Activated gamma-delta T cell treated with anti-CD3 and anti-CD28 coated beads, Interleukin-2, amount 50 U/mL, for 16 hours (primary cell): ENCODE measurements at places on chromosomes 4 and X.
A peak's percentile ranks its signal among the peaks of the same experiment; 100 is the strongest.

DNA sequence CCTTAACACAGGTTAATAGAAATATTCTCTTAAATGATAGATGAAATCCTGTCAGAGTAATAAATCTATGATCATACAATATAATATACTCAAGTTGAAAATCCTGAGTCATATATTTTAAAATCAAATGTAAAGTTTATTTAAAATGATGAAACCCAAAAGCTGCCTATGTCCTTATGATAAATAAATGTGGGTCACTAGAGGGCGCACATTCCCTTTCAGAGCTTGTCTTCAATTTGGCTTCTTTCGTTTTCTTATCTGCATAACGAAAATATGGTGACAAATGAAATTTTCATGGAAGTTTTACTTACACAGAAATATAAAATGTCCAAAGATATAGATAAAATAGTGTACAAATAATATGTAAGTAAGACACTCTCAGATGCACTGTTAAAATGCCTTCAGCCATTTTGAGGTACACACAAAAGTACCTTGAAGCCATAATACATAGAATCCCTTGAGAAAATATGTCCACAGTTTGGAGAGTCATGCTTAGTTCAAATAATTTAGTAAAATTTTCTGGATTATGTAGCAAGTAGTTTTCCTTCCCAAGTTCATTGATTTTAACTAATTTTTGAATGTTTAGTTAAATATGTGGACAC, 680.4 kb downstream of the DMD start:
- no peak for DNase-seq

DNA sequence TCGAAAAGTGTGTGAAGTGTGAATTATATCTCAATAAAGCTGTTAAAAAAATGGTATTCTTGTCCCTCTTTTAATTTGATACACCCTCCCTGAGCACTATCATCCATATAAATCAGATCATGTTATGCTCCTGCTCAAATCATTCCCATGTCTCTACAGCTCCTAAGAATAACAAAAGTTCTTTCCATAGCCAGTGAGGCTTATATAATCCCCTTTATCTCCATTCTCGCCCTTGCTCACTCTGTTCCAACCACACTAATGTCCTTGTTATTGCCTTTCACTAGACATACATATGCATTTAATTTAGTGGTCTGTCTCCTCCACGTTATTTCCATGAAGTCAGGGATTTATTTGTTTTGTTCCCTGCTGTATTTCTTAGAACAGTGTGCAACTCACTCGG, 10.5 kb downstream of the ZGRF1 start:
- DNase-seq, result no peak

- no peak for DNase-seq
Observed at GRCh38 chr4:4873203-4873602, 13.7 kb downstream of the MSX1 start.

GRCh38 chr4:69124941-69125340, 28.7 kb downstream of the UGT2B7 start:
- DNase-seq, result no peak

DNA sequence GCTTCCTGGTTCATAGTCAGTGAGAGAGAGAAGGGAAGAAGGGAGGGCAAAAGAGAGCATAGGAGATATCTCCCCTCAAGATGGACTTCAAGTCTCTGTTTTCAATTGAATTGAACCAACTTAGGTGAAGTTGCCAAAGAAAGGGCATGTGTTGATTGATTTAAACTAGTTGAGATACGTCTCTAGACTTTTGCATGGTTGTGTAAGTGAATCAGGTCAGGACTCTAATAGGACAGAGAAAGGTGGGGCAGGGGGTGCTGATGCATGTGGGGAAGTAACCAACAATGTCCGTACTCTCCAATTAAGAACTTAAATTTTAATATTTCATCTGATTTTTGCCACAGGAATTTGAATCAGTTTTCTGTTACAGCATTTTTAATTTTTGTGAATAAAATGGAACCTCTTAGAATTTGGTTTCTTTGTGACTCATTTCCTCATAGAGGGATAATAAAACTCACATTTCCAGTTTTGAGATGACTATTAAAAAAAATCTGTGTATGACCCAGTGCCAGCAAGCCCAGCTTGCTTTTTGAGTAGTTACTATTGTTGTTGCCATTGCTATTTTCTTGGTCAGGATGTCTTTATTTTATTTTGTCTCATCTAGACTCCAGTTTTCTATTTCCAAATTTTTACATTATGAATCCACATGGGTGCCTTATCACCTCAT, 37.3 kb downstream of the SLIT2 start:
- no peak for DNase-seq

GRCh38 chr4:168881781-168882420, 128.2 kb downstream of the CBR4 start:
- DNase-seq, result no peak

- DNase-seq, result no peak
Observed at GRCh38 chr4:1290165-1290977, 680 bp downstream of the MAEA start.

DNA sequence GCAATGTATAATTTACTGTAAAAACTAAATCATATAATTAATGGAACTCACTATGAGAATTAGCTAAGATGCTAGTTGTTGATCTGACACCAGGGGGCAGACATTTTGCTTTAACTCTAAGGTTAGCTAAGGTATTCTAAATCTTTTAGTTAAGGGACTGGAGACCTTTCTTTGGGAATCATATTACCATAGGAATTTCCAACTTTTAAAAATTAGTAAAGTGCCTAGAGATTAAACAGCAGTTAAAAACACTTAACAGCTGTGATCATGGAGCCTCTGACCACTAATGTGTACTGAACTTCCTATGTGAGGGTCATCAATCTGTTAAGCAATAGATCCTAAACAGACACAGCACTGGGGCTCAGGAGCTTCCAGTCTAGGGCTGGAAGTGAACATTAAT, 226.6 kb downstream of the NSUN7 start:
- no peak for DNase-seq

DNA sequence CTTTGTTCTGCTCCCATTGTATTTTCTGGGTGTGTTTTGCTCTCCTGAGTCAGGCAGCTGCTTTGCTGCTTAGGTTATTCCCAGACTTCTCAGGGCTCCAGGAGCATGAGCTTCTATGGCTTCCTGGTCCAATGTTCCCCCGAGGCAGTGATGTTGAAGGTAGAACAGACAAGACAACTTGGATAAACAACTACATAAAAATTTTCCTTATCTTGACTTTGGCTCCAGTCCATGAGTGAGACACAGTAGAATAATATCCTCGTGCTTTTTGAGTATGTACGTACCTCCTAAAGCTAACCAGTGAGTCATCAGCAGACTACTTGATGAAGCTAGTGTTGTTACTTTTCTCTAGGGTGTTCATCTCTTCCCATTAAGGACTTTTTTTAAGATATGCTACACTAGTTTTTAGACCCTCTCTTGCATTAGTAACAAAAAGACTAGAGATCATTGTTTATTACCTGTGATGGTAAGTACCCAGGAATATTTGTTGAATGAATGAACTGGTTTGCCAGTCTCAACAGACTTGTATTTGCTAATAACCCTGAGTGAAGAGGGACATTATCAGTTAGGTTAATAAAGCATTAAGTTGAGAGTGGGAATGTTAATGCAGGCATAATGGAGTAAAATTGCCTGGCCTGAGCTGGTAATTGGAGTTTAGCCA, 131.9 kb downstream of the FHIP1A start:
- DNase-seq, result no peak

GRCh38 chr4:38663090-38663800, 754 bp upstream of the KLF3 start:
- no peak for DNase-seq

- DNase-seq, result no peak
Observed at GRCh38 chrX:104427693-104428092, 138.3 kb upstream of the IL1RAPL2 start.

GRCh38 chr4:185470501-185471195, 885 bp downstream of the CCDC110 start:
- DNase-seq, result no peak

- DNase-seq, result no peak
Observed at GRCh38 chr4:57109847-57110639, at the start of gene IGFBP7. TSS of gene IGFBP7 (minus strand) at chr4:57110385. CDS start at chr4:57110351, 34 bp downstream.

DNA sequence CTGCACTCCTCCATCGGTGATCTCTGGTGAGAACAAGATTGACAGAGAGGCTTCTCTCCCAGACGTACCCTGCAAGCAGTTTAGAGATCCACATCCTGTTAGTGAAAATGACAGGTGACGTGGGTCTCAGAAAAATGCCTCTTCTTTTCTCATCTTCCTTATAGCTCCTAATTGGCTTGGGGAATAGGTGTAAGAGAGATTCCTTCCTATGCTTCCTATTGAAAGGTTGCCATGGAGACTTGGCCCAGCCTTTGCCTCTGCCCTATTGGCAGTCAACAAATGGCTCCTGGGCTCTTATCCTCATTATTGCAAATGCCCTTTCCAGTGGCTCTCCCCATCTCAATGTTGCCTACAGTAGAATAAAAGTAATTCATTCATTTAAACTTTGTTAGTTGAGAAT, 26.5 kb upstream of the DGKK start:
- DNase-seq, result no peak

GRCh38 chrX:68927178-68927577, 98.4 kb downstream of the EFNB1 start:
- DNase-seq, result no peak

GRCh38 chr4:158783785-158784184, 15.0 kb downstream of the FNIP2 start:
- no peak for DNase-seq

GRCh38 chrX:48814722-48815121, 11.6 kb upstream of the ERAS start:
- DNase-seq, result no peak

GRCh38 chrX:153765138-153766079, 1.4 kb downstream of the PLXNB3 start:
- DNase-seq, result no peak

DNA sequence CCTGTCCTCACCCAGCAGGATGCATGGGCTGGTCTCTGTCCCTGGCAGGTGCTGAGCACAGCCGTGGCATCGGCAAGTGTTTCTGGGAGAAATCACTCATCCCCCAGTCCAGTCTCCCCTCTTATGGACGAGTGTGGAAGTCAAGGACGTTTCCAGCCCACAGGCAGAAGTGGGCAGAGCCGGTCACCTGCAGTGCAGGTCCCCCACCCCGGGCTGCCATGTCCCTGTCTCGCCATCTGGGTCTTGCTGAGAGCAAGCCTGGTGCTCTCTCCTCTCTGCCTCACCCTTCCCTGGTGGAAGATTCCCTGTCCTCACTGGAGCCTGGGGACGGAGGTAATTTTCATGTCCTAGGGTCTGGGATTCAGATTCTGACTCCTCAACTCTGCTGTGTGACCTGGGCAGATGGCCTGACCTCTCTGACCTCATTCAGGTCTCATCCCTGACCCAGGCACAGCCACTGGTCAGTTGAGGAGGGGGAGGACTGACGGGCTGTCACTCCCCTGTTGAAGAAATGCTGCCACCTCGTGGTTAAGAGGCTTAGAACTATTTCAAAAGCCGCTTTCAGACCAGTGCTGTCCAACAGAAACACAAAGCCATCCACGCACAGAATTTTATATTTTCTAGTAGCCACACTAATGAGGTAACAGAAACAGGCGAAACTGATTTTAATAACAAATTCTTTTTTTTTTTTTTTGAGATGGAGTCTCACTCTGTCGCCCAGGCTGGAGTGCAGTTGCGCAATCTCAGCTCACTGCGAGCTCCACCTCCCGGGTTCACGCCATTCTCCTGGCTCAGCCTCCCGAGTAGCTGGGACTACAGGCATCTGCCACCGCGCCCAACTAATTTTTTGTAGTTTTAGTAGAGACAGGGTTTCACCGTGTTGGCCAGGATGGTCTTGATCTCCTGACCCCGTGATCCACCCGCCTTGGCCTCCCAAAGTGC, 1.8 kb downstream of the CPZ start:
- DNase-seq, result no peak

DNA sequence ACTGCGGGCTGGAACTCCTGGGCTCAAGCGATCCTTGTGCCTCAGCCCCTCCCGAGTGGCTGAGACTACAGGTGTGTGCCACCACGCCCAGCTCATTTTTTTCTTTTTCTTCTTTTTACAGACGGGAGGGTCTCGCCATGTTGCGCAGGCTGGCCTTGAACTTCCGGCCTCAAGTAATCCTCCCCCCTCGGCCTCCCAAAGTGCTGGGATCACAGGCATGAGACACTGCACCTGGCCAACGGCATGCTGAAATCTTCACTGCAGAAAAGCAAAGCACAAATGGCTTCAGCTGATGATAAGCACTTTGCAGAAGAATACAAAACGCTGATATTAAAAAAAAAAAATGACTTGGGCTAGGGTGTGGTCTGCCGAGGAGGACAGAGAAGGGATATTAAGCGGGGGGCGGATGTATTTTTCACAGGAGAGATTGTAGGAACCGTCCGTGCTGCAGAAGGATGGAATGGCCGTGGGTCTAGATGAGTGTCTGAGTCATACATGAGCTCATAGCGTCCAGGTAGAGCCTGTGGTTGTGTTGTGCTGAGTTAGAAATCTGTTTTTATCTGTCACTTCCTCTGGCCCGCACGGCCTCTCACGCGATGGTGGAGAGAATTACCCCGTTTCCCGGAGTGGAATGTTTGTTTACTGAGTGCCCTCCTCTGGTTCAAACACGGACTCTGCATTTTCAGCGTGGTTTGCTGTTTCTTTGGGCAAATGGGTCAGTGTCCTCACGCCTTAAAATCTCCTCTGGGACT, 8.5 kb upstream of the AKAP17A start:
- peak; percentile 34 for DNase-seq

DNA sequence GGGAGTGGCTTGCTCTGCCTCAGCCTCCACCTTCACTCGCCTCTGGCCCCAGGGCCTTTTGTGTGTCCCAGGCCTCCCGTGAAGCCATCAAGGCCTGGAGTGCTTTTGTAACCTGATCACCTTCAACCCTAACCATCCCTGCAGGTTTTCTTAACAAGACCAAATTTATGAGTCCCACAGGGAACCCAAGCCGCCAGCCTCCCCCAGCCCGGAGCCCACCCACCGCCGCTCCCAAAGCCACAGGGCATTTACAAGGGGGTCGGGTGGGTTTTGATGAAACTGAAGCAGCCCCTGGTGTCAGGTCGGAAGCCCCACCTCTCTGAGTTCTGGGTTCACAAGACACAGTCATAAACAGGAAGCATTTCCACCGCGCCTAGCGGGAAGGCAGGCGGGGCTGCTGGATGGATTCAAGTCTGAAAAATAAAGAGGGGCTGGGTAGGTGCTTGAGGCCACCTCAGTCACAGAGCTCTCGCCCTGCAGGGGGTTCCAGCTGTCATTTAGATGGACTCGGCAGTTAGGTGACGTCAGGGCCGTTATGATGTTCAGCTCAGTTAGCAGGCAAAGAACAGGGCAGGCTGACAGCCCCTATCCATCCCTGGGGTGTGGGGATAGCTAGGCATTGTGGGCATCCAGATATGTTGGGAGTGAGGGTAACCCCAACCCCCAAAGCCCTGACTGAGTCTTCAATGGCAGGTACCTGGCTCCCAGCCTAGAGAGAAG, 128.5 kb downstream of the BCOR start:
- no peak for DNase-seq

DNA sequence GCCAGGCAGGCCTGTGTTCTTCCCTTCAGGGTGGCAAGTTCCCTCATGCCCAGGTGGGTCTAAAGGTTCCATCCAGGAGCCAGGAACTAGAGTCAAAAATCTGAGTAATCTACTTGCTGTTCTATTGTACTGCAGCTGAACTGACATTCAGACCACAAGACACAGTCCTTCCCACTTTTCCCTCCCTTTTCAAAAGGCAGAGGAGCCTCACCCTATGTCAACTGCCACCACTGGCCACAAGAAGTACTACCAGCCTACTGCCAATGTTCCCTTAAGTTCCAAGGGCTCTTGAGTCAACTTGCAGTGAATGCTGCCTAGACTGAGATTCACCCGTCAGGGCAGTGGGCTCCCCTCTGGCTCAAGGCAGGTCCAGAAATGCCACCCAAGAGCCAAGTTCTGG, 133.5 kb downstream of the FAM47B start:
- DNase-seq, result no peak
